ENCODE measurements at places on chromosomes 1 and 21. TPM values are rescaled to one million over a fixed set of nuclear protein-coding genes. Genes with fewer than 3 reads are reported as not detected.

- no peak for DNase-seq
Measured at GRCh38 chr1:11299225-11299574, 26.2 kb downstream of the UBIAD1 start.

DNA sequence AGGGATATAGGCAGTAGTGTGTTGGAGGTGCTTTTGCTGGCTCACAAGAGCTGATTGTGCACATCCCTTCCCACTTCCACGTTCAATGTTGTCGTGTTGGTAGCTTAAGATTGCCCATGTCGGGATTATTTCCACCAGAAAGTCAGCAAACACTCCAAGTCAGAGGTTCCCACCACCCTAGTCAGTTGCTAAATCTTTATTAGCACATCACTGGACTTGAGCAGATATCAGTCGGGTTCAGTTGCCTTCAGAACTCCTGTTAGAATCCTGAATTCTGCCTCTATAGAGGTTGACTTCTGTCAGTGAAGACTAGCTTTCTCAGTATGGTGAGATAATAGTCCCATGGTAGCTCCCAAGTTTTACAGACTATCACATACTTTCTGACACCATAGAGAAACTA, 10.5 kb downstream of the AGL start:
- no peak for DNase-seq

DNA sequence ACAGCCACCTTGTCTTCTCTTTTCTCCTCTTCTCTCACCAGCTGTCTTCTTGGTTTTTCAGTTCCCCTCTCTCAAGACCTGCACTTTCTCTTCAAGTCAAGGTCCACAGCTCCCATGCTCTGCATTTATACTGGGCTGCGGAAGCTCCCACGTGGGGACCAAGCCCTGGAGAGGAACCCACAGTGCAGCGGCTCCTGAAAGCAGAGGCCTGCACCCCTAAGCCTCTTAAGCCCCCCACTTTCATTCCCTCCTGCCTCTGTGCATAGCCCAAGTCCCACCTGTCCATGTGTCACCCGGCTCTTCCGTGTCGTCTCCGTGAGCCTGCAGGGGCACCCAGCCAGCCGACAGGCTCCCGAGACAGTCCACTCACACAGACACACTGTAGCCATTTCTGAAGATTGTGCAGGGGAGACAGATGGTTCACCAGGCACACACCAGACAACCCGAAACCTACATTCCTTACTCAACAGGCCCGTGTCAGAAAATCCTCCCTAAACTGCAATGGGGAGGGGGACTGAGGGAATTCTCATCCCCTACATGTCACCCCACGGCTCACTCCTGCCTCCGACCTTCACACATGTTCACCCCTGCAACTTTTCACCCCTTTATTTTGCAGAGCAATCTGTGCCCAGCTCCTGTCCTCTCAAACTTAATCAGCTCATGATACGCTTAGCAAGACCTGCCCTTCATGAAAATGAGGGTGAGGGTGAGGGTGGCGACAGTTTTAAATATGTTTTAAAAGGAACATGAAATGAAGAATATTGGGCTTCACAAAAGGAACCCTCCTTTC, 6.3 kb downstream of the MX2 start:
- no peak for DNase-seq

DNA sequence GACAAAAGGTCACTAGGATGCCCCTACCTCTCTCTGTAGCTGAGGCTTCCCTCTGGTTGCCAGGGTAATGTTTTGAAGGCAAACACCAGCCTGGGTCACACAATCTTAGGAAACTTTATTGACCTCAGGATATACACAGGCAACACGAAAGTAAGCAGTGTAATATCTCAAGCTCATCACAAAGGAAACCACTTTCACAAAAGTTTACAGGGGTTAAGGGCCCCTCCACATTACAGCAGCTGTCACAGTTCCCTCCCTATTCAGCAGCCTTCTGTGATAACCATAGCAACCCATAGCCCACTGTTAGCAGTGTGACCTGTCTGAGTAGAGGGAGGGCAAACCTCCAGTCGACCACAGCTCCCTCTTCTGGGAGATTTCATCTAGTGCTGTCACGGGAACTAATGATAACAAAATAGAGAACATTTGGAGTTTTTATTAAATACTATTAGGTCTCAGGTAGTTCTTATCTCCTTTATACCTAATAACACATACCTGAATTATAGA, 149.8 kb downstream of the PTPRC start:
- peak; percentile 42 for DNase-seq

- DNase-seq, result no peak
Measured at GRCh38 chr1:89827330-89827729, 6.5 kb downstream of the LRRC8D start.

PDPN gene
- not detected for total RNA-seq

CRYAA gene
- total RNA-seq, result not detected

LMOD1 gene
- total RNA-seq, result not detected

MIER1 gene
- 10.8 TPM for total RNA-seq

- peak; percentile 84 for DNase-seq
Measured at GRCh38 chr1:47189844-47190508, at the start of gene PDZK1IP1. TSS of gene PDZK1IP1 (minus strand) at chr1:47190036. CDS start at chr1:47189932, 104 bp downstream.

DNA sequence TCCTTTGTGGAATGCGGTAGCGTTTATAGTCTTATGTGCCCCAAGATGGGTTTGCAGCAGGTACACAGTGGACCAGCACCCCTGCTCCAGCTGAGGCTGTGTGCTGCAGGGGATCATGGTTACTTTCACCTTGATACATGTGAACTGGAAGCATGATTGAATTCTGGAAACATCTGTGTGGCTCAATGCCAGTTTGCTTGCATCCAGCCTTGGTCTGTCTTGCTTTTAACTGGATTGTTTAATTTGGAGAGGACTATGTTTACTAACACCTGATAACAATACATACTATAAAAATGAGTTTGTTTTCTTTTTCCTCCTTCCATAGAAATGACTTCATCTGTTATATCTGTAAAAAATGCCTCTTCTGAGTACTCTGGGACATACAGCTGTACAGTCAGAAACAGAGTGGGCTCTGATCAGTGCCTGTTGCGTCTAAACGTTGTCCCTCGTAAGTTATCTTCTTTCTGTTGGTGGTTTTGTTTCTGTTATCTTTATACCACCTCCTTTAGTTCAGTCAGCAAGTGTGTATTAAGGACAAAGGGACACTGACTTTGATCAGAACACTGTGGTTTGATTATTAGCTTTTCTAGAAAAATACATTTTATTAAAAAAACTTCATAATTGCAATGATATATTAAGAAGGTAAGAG, 47.7 kb downstream of the CXADR start:
- DNase-seq, result no peak

CTSS gene
- total RNA-seq, result 5.8 TPM

ATG4C gene
- 1.6 TPM for total RNA-seq

CNKSR1 gene
- total RNA-seq, result 39.9 TPM

GRCh38 chr1:153661111-153661708, 2.7 kb downstream of the SNAPIN start:
- no peak for DNase-seq

LCE1A gene
- not detected for total RNA-seq

ACTA1 gene
- 0.20 TPM for total RNA-seq

DNA sequence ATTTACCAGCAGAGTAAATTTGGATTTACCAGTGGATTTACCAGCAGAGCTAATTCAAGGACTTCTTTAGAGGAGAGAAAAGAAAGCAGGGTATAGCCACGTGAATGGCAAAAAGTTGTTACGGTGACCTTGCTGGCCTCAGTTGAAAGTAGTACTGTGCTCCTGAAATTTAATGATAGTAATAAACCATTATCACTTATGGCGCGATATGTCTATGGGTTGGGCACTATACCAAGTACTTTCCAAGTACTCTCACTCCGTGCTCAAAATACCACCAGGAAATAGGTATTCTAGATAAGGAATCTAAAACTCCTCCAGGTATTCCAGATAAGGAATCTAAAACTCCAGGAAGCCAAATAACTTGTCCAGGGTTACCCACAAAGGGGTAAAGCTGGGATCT, 35.8 kb downstream of the SLC44A3 start:
- no peak for DNase-seq

SPSB1 gene
- total RNA-seq, result 11.9 TPM

- no peak for DNase-seq
Measured at GRCh38 chr1:228021355-228022030, 14.7 kb downstream of the WNT3A start.

- no peak for DNase-seq
Measured at GRCh38 chr21:19237608-19238007, 834.0 kb upstream of the TMPRSS15 start.

RAB42 gene
- total RNA-seq, result 0.97 TPM

GRCh38 chr1:22969304-22969709, 3.4 kb downstream of the LACTBL1 start:
- DNase-seq, result peak; percentile 53

DNA sequence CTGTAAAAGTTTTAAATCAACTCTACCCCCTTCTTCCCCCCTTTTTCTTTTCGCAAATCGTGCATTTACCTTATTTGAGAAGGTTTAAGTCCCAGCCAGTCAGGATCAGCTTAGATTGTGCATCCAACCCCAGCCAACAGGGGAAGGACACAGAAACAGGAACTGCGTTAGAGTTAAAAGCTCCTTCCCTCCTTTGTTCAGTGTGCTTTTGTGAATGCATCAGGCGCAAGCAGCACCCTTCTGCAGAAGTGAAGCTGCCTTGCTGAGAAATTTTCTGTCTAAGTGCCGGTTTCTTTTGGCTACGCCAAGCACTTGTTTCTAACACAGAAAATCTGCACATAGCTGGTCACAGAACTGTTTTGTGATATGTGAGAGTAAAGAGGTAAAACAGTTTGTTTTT, 56.2 kb upstream of the PRRC2C start:
- no peak for DNase-seq

- DNase-seq, result no peak
Measured at GRCh38 chr1:204462229-204462561, 32.4 kb downstream of the PIK3C2B start.

GRCh38 chr1:36880155-36881067, 153.9 kb downstream of the GRIK3 start:
- no peak for DNase-seq

DNA sequence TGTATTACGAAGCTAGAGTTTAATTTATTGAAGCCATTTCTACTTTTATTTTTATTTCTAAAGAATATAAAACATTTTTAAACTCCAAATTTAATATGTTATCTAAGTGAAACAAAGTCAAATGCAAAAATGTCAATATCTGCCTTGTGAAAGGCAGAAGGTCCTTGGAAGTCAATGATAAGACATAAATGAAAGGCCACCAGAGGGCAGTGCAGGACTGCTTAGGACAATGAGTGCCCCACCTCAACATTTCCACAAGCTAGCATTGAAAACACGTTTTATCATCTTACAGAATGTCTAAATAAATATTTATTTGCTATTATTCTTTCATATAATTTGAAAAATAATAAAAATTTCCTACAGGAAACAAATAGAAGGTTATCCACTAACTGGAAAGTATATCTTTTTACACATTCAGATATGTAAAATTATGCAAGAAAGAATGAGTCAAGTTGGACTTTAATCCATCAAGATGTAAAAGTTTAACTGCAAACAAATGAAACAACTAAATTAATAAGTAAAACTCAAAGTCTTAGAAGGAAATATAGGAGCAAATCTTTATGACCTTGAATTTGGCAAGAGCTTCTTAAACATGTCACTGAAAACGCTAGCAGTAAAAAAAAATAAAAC, 140.1 kb upstream of the FMN2 start:
- DNase-seq, result peak; percentile 84

ARID1A gene
- 37.2 TPM for total RNA-seq

DNA sequence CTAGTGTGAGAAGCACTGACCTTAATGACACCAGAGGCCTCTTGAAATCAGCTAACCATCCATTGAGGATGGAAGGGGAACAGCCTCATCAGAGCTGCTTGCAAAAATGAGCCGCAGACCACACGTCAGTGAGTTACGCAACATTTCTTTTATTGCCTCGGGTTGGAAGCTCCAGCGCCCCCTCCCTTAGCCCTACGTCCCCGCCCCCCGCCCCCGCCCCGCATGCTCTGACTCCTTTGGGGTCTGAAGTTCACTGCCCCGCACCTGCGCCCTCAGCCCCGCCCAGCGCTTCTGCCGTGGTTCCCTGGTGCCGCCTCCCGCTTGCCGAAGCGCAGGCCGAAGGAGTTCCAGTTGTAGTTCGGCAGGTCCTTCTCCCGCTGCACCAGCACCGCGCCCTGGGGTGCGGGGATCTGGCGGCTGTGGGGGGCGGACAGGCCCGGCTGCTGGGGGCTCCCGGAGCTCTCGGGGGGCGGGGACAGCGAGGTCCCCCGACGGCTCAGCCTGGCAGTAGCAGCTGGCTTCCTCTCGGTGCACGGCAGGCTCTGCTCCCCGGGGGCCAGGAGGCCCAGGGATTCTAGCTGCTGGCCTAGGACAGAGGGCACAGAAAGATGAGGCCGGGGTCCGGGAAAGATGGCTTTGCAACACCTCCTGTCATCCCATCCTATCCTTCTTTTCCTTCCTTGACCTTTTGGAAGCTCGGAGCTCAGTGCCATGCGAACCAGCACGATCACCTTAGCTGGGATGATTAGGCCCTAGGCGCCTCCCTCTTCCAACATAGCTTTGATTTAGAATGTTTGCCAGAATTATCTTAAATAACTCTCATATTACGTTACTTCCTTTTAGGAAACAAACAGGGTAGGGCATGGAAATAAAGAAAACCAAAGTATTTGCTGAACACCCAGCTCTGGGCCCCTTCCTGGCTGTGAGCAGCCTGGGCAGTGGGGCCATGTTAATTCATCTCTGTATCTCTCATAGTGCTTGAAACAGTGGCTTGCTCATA, 5.8 kb downstream of the KISS1 start:
- no peak for DNase-seq

SPRR2E gene
- total RNA-seq, result not detected

DNA sequence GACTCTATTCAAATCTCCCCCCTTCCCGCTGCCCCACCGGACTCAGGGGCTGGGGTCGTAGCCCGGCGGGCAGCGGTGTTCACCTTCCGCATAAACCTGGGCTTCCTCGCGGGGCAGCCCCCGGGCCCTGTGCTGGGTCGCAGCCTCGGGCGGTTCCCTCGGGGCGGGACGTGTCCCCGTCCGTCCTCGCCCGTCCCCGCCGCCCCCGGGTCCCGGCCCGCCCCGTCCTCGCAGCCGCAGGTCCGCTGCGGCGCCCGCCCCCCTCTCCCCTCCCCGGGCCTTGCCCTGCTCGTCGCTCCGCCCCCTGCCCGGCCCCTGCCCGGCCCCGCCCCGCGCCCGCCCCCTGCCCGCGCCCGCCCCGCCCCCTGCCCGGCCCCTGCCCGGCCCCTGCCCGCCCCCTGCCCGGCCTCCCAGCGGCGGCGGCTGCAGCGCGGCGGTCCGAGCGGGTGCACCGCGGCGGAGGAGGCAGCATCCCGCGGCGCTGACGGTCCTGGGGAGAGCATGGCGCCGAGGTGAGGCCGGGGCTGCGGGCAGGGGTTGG, at the start of gene COL18A1:
TSS of gene COL18A1 (plus strand) at position 436 of the 541 bp plus-strand sequence. CDS start at position 502, 66 bp downstream.
- no peak for DNase-seq

GRCh38 chr1:32390904-32391870, 3.1 kb downstream of the BSDC1 start:
- DNase-seq, result no peak

- DNase-seq, result no peak
Measured at GRCh38 chr1:227372726-227373130, 54.4 kb upstream of the CDC42BPA start.

OR2L5 gene
- total RNA-seq, result not detected

DNA sequence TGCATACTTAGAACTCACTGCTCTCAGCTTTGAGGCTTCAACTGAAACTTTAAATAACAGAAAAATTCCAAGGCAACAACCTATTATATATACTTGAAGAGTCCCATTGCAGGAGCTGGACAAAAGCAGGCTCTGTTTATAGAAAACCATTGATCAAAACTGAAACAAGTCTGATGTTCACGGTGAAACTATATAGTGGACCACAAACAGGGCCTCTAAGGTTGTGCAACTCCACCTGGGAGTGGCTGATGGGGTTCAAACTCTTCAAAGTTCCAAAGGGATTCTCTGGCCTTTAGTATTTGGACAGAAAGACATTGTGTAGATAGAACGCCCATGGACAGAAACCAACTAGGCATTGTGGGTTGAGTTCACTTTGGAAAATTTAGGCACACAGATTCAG, 140.3 kb downstream of the ZC3H11B start:
- no peak for DNase-seq

PLA2G2F gene
- total RNA-seq, result 0.41 TPM
